ENCODE measurements at places on chromosomes 6 and 20. TPM values are rescaled to one million over a fixed set of nuclear protein-coding genes. Genes with fewer than 3 reads are reported as not detected.
A peak's percentile ranks its signal among the peaks of the same experiment; 100 is the strongest.

Gene TMEM151B
- not detected for polyA plus RNA-seq

Gene ECT2L
- polyA plus RNA-seq: 0.05 TPM

Gene PDYN
- polyA plus RNA-seq: not detected

Gene SYTL3
- 16.1 TPM for polyA plus RNA-seq

Gene LGSN
- not detected for polyA plus RNA-seq

DNA sequence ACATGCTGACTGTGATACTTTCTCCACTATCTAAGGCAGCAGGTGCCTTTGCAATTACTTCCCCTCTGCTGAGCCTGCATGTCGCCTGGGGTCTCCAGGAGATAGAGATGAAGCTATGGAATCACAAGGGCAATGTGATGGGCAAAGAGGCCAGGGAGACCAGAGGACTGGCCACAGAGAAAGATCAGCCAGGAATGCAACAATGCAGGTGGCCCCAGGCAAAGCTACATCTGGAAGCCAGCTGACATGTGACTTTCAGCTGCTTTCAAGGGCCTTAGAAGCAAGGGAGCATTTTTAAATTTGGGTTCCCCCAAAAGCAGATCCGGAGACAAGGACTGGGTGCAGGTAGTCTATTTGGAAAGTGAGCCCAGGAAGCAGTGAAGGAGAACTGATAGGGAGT lies 107.9 kb upstream of the SRSF6 start:
- peaks cover 25% of the 10 kb centered on the region for H3K27me3 ChIP-seq
- H3K27ac ChIP-seq: no peak overlapping the region
- no peaks in the 10 kb centered on the region for H3K36me3 ChIP-seq
- no peak for DNase-seq
- no peaks in the 10 kb centered on the region for H3K4me1 ChIP-seq
- no peak overlapping the region for H3K4me3 ChIP-seq

GRCh38 chr6:89818977-89819335 lies 638 bp downstream of the MDN1 start:
- H3K4me1 ChIP-seq: peaks cover 50% of the 10 kb centered on the region
- DNase-seq: no peak
- no peaks in the 10 kb centered on the region for H3K36me3 ChIP-seq
- peak overlapping the region; percentile 90 for H3K4me3 ChIP-seq

GRCh38 chr20:58406422-58407001 lies 17.5 kb downstream of the VAPB start:
- no peak overlapping the region for H3K27ac ChIP-seq
- no peak for DNase-seq
- no peak overlapping the region for H3K4me3 ChIP-seq
- H3K36me3 ChIP-seq: no peaks in the 10 kb centered on the region
- peaks cover 44% of the 10 kb centered on the region for H3K4me1 ChIP-seq

GRCh38 chr20:63165356-63166192 lies 50.4 kb downstream of the YTHDF1 start:
- H3K4me1 ChIP-seq: peaks cover 10% of the 10 kb centered on the region
- no peaks in the 10 kb centered on the region for H3K36me3 ChIP-seq
- no peak overlapping the region for H3K27ac ChIP-seq
- H3K27me3 ChIP-seq: peaks cover 3% of the 10 kb centered on the region
- H3K4me3 ChIP-seq: no peak overlapping the region

DNA sequence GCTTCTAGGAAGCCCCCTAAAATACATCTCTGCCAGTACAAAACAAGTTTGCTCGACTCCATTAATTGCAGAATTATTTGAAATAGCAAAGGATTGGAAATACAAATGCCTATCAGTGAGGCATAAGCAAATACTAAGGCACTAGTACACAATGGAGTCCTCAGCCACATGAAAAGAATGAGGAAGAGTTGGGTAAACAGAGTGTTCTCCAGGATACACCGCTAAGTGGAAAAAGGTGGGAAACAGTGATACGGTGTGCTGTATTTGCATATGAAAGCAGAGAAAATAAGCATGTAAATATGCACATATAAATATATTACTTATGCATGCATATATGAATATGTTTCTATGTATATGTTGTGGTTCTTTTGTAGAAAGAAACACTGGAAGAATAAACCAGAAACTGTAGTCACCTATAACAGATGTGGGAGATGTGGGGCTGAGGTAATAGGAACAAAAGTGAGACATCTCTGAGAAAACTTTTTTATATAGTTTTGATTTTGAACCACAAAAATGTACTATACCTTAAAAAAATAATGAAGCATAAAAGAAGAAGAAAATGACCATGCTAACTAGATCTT lies 143.4 kb upstream of the MYLIP start:
- H3K27me3 ChIP-seq: no peaks in the 10 kb centered on the region
- no peak overlapping the region for H3K4me3 ChIP-seq
- H3K4me1 ChIP-seq: no peaks in the 10 kb centered on the region
- no peak overlapping the region for H3K27ac ChIP-seq
- DNase-seq: no peak

DNA sequence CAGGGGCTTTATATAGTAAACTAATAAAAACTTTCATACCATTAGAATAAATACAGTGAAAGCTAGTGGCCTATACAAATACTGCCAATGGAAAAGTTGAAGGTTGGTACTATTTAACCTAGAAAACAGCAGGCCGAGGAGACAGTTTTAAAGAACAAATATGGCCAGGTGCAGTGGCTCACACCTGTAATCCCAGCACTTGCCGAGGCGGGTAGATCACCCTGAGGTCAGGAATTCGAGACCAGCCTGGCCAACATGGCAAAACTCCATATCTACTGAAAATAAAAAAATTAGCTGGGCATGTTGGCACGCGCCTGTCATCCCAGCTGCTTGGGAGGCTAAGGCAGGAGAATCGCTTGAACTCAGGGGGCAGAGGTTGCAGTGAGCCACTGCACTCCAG lies 24.8 kb downstream of the GLYATL3 start:
- H3K36me3 ChIP-seq: no peaks in the 10 kb centered on the region
- H3K4me1 ChIP-seq: no peaks in the 10 kb centered on the region
- H3K27me3 ChIP-seq: no peaks in the 10 kb centered on the region
- H3K4me3 ChIP-seq: no peak overlapping the region

DNA sequence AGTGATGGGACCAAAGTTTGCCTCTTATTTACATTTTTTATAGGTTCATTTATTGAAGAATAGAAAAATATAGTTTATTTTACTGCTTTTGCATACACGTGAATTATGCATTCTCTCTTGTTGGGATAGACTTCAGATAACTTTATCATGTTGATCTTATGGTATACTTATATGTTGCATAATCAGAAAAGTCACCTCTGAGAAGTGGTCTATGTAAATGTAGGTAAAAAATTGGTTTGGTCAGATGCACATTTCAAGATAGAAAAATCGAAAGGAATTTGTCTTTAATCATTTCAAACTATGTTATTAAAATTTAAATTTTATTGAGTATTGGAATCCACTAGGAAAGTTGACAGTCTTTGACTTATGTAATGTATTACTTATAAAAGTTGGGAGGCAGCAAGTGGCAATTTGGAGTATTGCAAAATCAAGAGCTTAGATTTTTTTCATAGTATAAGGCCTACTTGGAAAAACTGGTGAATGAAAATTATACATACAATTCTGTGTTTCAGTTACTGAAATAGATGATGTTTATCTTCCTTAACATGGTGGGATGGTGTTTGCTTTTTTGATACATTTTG lies 2.4 kb downstream of the PHF3 start:
- H3K4me3 ChIP-seq: peak overlapping the region; percentile 98
- H3K4me1 ChIP-seq: peaks cover 23% of the 10 kb centered on the region
- peak overlapping the region; percentile 48 for H3K27ac ChIP-seq
- peaks cover 16% of the 10 kb centered on the region for H3K36me3 ChIP-seq
- no peak for DNase-seq
- no peaks in the 10 kb centered on the region for H3K27me3 ChIP-seq

DNA sequence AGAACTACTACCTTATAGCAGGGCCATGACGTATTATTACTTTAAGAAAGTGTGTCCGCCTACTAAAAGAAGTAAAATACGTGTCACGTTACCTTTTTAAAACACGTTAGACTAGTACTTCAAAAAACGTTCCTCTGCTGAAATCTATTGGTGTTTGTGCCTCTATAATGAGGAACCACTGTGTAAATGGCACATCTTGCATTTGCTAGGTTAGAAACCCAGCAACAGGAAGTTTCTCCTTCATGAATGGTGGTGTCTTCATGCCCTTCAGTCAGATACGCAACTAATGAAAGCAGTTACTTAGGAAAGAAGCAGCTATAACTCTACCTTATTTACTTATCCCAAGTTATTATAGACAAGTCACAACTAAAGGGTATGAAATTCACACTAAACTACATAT lies 343.5 kb downstream of the RNGTT start:
- H3K27ac ChIP-seq: no peak overlapping the region
- H3K4me3 ChIP-seq: no peak overlapping the region
- H3K4me1 ChIP-seq: no peaks in the 10 kb centered on the region
- no peak for DNase-seq

GRCh38 chr6:167079853-167080297 lies 43.0 kb upstream of the CCR6 start:
- DNase-seq: no peak
- H3K27ac ChIP-seq: no peak overlapping the region
- H3K36me3 ChIP-seq: no peaks in the 10 kb centered on the region
- H3K4me3 ChIP-seq: no peak overlapping the region
- no peaks in the 10 kb centered on the region for H3K4me1 ChIP-seq

DNA sequence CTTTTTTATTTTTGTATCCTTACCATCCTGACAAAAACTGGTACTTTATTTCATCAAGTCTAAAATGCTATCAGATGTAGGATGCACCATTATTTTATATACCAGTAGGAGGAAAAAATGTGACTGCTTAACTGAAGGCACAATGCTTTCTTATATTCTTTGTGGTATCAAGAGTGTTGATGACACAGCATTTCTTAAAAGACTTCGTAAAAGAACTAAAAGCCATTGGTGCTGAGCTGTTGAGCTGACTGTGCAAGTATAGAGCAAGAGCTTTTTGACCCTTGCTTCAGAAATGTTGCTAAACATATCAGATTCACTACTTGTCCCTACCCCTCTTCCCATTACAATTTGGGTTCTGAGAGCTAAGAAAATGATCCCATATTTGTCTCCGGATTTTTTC lies 17.5 kb downstream of the SF3B5 start:
- no peaks in the 10 kb centered on the region for H3K27me3 ChIP-seq
- H3K36me3 ChIP-seq: no peaks in the 10 kb centered on the region
- H3K4me3 ChIP-seq: no peak overlapping the region
- H3K27ac ChIP-seq: no peak overlapping the region
- no peak for DNase-seq

GRCh38 chr6:161882196-161882765 lies 608.4 kb upstream of the AGPAT4 start:
- peaks cover 9% of the 10 kb centered on the region for H3K36me3 ChIP-seq
- no peaks in the 10 kb centered on the region for H3K27me3 ChIP-seq
- H3K27ac ChIP-seq: no peak overlapping the region
- no peak overlapping the region for H3K4me3 ChIP-seq

DNA sequence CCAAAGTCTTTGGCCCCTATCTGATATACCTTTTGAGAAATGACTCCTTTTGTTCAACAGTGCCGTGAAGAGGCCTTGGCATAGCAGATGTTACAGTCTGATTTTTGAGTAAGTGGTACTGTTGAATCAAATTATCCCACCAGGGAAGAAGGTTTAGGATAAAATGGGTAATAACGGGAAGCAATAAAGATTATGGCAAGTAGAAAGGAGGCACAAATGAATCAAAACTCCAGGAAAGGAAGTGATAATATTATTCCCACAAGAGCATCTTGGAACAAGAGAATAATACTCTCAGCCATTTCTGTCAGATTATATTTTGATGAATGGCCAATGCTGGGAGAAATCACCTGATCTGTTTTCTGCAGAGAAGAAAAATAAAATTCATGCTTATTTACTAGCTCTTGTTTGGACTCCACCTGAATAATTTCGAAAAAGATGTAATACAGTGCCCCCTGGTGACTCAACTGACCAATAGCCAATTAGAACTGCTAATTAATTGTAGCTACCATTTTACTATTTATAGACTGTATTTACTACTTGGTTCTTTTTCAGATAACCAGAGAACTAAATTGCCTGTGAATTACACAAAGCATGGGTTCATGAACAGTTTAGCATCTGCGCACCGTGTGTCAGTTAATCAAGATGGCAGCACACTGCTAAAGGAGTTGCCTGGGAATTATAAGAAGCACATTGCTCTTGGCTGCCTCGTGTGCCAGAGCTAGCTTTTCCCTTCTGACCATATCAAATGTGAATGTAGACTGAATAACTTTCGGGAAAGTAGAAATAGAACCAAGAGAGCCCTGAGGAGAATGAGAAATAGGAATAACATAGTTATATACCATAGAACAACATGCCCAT lies 78.5 kb upstream of the TRDN start:
- DNase-seq: no peak
- no peaks in the 10 kb centered on the region for H3K4me1 ChIP-seq
- H3K27me3 ChIP-seq: no peaks in the 10 kb centered on the region
- H3K4me3 ChIP-seq: no peak overlapping the region
- no peak overlapping the region for H3K27ac ChIP-seq

DNA sequence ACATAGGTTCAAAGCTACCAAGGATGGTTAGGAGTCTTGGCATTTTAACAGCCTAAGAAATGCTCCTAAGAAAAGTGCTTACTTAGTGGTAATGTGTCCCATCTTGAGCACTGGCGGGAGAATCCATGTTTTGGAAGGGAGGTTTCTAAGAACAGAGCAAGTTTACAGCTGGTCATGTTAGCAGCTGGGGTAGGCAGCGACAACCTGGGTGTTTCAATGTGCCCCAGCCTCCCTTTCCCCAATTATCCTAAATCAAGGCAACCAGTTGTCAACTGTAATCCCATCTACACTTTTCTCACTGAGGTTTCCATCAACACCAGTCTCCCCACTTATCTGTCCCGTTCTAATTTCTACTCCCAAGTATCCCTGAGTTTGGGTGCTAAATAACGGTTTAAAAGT lies 1.6 kb upstream of the JAG1 start:
- H3K36me3 ChIP-seq: no peaks in the 10 kb centered on the region
- no peak for DNase-seq
- H3K4me1 ChIP-seq: peaks cover 6% of the 10 kb centered on the region
- H3K4me3 ChIP-seq: peak overlapping the region; percentile 74
- H3K27me3 ChIP-seq: peaks cover 35% of the 10 kb centered on the region

- peak overlapping the region; percentile 7 for H3K27ac ChIP-seq
- no peak for DNase-seq
- no peaks in the 10 kb centered on the region for H3K27me3 ChIP-seq
- no peak overlapping the region for H3K4me3 ChIP-seq
- peaks cover 84% of the 10 kb centered on the region for H3K36me3 ChIP-seq
Observed at GRCh38 chr6:159682295-159682694, 10.7 kb downstream of the SOD2 start.
